Breast epithelium (tissue), 4 donors: ENCODE measurements at places on chromosomes 5 and 9.

- no peak for DNase-seq
Measured at GRCh38 chr9:120446671-120447070, 133.3 kb downstream of the CDK5RAP2 start.

DNA sequence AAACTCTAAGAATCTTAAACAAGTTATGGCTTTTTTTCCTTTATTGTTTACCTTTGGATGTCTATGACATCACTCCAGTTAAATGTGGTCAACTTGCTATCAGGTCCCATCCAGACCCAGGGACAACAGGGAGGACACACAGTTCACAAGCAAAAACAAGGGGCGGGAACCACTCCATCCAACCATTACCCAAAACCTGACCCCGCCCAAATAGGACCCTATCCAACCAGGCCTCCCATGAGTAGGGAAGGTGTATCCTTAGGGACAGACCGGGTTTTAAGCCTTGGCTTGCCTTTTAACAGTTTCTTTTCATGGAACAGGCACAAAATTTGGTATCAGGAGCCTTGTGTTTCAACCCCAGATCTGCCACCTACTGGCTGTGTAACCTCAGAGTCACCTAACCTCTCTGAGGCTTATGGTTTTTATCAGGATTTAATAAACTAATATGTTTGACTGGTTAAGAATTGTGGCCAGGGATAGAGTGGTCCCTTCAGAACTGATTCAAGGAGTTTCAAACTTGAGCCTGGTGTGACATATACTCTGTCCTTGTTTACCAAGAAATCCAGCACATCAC lies 127.7 kb upstream of the RAD23B start:
- DNase-seq = no peak

DNA sequence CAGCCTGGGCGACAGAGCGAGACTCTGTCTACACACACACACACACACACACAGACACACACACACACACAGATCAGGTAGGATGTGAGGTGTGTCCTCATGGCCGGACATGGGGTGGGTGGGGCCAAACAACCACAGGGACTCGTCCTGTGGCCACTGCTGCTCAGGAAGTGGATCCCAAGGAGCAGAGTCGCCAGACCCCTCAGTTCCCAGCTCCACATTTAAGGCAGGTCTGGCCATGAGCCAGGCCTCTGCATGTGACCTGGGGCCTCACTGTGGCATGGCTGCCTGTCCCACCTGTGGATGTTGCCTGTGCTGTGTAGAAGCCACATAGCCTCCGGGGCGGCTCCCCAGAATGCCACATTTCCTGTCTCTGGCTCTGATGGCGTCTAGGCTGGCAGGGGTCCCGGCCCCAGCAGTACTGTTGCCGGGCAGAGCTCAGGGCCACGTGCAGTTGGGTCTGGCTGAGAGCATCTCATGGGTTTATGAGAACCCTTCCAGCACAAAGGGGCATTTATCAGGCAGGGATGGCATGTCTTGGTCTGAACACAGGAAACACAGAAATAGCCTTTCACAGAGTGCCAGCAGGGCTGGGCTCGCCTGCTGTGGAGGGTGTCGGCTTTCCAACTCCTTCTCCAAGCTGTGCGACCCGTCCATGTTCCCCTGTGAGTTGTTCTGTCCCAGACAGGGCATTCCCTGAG lies 9.9 kb upstream of the NINJ1 start:
- DNase-seq = peak; percentile 95

DNA sequence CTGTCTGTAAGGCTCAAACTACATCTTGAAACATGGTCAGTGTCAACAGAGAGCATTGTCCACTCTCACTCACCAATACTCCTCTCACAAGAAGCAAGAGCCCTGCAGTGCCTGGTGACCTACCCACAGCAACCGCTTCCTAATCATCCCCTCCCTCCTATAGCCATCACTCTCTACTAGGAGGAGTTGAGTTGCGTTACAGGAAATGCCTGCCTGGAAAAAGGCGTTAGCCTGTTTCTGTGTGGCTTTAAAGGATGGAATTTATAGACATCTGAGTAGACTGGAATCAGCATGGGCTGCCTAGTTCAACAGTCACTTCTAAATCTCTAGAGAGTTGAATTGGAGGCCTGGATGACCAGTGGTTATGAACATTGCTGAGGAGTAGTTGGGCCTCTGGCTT lies 108.3 kb upstream of the FER start:
- DNase-seq = no peak

GRCh38 chr9:806285-807156 lies 35.0 kb upstream of the DMRT1 start:
- DNase-seq = no peak

DNA sequence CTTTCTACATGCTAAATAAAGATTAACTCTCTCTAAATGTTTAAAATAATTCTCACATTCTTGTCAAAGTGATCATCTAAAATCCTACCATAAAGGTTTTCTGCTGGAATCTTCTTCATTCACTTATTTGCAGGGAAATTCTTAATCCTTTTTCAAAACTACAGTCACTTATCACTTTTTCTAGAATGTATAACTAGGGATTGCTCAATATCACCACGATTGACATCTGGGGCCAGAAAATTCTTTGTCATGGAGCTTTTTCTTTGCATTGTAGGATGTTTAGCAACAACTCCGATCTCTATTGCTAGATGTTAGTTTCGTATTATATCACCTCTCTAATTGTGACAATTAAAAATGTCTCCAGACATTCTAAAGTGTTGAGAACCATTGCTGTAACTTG lies 344.9 kb upstream of the PIK3R1 start:
- DNase-seq = no peak
